ENCODE measurements at places on chromosomes 7 and 10.

DNA sequence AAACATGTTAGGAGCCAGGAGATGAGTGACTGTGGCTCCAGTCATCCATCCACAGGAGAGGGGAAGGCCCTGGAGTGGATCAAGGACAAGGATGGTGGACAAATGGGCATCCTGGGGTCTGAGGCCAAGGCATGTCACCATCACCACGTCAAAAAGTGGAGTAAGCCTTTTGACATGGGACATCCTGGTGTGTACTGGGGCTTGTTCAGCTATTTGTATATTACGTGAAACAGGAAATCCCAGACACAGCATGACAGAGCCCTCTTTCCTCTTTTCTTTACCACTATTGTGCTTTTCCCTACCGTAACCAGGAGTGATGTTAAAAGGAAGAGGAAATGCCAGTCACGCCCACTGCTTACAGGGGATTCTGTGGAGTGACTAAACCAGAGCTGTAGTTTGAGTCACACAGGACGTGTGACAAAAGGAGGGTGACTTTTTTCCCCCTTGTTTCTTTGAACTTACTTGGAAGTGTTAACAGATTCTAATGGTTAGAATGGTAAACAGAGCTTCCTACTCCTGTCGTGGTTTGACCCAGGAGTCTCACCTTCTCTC is 15.4 kb downstream of the ACSL5 start:
- DNase-seq = peak; percentile 58

DNA sequence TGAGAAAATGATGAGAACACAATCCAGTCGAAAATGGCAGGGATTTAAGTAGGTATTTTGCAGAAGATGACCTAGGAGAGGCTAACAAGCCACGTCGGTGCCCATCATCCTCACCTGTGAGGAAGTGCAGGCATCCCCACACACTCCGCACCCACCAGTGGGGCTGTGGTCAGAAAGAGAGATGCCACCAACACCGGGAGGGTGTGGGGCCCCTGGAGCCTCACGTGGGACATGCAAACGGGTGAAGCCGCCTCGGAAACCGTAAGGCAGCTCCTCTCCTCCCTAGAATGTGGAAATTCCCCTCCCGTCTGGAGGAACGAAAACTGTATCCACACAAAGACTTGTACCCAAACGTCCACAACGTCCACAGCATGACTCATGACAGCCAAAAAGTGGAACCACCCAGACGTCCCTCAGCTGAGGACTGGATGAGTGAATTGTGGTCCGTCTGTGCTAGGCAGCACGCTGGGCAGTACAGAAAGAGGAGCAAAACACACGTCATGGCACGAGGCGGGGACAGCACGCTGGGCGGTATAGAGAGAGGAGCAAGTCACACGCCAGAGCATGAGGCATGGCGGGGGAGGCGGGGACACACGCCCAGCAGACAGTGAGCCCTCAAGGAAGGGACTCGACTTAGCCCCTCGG is 246.0 kb downstream of the ELFN1 start:
- DNase-seq = no peak

GRCh38 chr10:387909-388660 is 252.8 kb downstream of the ZMYND11 start:
- no peak for DNase-seq

DNA sequence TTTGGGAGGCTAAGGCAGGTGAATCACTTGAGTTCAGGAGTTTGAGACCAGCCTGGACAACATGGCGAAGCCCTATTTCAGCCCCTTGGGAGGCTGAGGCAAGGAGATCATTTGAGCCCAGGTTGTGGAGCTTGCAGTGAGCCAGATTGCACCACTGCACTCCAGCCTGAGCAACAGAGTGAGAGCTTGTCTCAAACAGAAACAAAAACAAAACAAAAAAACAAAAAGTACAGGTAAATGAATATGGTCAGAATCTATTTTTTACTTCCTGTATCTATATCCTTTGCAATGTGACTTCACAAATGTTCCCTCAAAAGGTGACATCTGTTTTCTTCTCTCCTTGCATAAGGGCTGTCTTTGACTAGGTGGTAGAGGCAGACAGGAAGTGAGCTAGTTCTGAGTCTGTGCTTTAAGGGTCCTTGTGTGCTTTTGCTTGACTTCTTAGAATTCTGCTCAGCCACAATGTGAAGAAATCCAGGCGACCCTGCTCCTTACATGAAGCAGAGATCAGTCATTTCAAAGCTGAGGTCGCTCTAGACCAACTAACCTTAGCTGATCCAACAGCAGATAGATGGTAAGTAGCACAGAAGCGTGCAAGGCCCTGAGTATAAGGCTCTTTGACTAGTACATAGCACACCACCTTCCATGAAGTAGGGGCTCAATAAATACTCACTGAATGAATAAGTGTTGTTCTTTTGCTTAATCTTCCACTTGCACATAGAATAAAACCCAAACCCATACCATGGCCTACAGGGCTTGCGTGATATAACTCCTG is 423.2 kb upstream of the PCDH15 start:
- no peak for DNase-seq

DNA sequence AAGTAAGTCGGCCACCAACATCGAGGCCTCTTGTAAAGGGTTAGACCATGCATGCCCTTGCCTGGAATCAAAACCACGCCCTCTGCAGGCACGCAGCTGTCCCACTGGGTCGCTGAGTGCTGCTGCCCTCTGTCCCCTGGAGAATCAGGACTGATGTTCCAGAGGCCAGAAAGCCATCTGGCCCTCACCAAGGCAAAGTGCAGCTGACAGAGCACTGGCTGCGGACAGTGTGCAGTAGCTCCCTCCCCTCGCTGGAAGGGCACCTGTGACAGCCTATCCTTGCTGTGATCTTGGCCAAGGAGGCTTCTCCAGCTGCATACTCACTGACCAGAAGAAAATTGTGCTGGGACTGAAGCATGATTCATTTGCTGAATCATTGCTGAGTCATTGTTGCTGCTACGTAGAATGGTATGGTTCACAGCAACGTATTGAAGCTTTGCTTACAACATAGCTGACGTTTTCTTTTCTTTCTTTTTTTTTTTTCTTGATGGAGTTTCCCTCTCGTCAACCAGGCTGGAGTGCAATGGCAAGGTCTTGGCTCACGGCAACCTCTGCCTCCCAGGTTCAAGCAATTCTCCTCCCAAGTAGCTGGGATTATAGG is 30.4 kb downstream of the DDC start:
- no peak for DNase-seq

GRCh38 chr10:285216-285615 is 150.0 kb downstream of the ZMYND11 start:
- no peak for DNase-seq

DNA sequence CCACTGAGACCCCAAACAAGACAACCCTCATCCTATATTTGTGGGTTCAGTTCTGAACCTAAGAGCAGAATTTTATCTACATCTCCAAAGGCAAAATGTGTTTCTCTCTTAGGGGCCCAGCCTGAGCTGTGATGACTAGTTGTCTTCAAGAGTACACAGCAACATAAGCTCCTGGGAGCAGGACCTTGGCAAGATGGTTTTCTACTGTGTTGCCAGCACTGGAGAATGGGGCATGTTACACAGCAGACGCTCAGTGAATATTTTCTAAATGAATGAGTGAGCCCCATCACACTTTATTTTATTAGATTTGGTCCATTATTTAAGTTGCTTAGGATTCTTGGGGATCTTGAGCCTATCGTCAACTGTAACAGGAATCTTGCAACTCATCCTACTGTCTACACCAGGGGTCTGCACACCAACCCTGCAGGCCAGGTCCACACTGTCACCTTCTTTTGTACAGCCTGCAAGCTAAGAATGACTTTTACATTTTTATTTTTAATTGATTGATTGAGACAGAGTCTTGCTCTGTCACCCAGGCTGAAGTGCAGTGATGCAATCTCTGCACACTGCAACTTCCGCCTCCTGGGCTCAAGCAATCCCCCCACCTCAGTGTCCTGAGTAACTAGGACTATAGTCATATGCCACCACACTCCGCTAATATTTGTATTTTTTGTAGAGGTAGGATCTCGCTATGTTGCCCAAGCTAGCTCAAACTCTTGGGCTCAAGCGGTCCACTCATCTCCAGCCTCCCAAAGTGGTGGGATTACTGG is 347.1 kb downstream of the FGFR2 start:
- no peak for DNase-seq

- DNase-seq = no peak
Measured at GRCh38 chr10:46301721-46302479, 15.1 kb downstream of the ANTXRL start.

- no peak for DNase-seq
Measured at GRCh38 chr7:105250706-105251105, 138.0 kb downstream of the SRPK2 start.

DNA sequence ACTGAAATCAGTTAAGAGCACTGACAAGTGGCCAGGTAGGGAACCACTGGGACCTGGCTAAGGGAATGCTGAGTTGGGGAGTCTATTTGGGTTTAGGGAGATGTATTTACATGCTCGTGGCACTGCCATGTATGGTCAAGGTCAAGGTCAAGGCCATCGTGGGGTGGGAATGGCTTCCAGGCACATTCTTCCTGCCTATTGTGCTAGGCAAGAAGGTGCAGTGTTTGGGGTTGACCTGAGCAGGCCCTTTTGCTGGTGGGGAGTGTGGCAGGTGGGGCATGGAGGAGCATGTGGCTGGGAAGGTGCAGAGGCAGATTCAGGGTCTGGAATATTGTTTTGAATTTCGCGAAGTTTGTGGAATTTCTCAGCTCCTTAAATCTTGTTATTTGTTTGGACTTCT is 17.8 kb downstream of the FAM241B start:
- no peak for DNase-seq

DNA sequence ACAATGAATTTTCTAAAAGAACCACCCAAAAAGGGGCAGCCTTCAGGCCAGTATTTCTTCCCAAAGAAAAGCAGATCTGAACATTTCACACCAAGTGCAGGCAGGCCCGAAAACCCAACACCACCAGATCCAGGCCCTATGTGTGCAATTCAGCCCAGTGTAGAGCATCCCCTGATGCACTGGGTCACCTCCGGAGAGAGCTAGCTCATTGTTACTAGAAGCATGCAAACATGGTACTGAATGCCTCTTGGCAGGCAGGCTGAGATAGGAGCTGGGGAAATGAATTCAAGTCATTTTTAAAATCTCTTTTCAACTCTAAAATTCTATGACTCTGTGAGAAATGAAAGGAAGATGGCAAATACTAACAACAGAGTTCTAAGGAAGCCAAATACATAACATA is 174.8 kb downstream of the ELMO1 start:
- DNase-seq = no peak

- DNase-seq = no peak
Measured at GRCh38 chr10:104117839-104118323, 4.1 kb upstream of the SFR1 start.

DNA sequence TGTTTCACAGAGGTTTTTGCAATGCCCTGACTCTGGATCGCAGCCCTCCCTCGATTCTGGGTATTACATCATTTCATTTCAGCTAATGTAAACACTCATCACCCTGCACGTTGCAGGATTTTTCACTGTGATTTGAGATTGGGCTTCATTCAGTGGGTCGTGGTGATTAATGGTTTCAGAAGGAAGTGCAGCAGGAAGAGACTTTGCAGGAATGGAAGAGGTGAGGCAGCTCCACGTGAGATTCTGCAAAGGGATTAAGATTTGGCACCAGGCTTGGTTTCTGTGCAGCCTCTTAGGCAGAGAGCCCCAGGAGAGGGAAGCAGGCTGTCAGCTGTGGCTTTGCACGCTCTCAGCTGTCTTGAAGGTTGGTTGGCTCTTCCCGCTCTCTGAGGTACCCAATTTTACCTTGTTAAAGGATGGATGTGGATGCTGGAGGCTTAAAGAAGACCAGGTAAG is 95.2 kb downstream of the PLCE1 start:
- DNase-seq = no peak

DNA sequence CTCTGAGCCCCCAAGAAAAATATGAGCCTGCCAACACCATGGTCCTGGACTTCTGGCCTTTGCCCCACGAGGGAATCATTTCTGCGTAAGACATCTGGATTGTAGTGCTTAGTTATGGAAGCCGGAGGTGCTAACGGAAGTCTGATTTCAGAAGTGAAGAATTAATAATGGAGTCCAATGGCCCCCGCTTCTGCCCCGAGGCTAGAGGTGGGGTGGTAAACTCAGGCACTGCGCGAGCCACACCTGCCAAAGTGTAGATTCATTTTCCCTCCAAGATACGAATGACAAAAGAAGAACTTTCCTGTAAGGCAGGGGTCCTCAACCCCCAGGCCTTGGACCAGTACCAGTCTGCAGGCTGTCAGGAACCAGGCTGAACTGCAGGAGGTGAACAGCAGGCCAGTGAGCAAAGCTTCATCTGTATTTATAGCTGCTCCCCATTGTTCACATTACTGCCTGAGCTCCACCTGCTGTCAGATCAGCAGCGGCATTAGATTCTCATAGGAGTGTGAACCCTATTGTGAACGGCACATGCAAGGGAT is 22.3 kb downstream of the CNPY1 start:
- DNase-seq = no peak

DNA sequence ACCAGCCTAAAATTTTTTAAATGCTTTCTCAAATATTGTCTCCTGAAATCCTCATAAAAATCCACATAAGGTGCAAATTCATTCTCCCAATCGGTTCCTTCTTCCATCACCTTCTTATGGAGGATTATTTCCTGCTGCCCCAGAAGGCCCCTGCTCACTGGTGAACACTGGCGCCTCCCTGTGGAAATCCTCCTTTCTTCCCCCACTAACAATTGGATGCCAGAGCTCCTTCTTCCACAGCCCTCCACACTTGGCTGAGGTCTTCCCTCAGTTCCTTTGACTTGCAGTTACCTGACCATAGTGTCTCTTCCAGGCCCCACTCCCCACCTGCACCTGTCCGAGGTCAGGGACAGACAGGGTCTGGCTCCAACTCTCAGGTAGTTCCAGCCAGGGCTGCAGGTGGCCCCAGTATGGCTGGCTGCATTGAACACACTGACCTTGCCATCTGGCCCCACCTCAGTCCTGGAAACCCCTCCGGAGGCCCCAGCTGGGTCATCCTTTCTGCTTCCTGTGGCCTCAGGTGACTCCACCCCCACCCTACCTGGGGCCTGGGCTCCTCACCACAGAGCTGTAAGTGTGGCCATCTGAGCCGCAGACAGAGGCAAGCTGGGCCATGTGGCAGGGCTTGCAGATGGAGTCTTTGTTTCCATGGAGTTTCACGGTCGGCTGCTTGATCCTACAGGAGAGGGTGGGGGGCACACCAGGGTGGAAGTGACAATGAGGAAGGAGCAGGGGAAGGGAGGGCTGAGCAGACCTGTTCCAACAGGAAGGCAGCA is 18.4 kb downstream of the SPOCK2 start:
- no peak for DNase-seq

DNA sequence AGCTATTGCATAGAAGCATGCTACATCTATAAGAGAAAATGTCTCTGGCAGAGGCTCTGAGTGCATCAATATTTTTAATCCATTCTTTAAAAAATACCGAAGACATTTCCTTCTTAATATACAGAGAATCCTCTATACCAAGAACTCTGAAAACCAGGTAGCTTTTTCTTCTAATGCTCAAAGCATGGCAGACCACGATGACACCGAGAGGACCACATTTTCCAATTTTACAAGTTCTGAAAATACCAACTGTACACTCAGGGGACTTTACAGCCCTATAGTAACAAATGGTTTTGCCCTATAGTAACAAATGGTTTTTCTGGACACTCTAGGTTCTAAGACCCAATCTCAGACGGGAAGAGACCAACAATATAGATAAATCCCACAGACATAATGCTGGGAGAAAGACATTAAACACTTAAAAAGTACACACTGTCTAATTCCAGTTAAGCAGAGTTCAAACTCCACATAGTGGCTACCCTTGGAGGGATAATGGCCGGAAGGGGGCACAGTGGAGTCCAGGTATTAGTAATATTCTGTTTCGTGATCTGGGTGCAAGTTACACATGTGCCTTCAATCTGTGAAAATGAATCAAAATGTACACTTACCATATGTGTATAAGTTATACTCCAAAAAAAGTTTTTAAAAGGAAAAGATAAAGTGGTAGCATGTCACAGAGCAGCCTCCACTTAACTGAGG is 26.2 kb downstream of the CCDC6 start:
- no peak for DNase-seq

Data from stimulated activated CD4-positive, alpha-beta T cell treated with anti-CD3 and anti-CD28 coated beads, Interleukin-4, amount 100 ng/mL, for 48 hours (primary cell).